ENCODE measurements at places on chromosomes 12 and 14.
A peak's percentile ranks its signal among the peaks of the same experiment; 100 is the strongest.

- no peak for DNase-seq
These were observed 70.9 kb downstream of the KITLG start for GRCh38 chr12:88509347-88509746.

DNA sequence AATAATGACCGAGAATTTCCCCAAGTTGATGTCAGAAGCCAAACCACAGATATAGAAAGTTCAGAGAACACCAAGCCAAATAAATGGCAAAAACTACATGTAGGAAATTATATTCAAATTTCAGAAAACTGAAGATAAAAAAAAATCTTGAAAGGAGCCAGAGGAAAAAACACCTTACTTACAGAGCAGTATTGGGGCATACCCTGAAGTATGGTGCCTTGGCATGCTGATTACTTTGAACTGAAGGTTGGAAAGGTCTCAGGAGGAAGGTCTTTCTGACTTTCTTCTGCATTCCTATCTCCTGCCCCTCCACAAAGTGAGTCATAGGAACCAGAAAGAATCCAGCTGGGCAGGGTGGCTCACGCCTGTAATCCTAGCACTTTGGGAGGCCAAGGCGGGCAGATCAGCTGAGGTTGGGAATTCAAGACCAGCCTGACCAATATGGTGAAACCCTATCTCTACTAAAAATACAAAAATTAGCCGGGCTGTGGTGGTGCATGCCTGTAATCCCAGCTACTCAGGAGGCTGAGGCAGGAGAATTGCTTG, 8.8 kb upstream of the FGF6 start:
- no peak for DNase-seq

GRCh38 chr12:12718853-12719252, 1.7 kb downstream of the CDKN1B start:
- no peak for DNase-seq

- no peak for DNase-seq
These were observed 480.2 kb upstream of the CCDC196 start for GRCh38 chr14:66005900-66006434.

DNA sequence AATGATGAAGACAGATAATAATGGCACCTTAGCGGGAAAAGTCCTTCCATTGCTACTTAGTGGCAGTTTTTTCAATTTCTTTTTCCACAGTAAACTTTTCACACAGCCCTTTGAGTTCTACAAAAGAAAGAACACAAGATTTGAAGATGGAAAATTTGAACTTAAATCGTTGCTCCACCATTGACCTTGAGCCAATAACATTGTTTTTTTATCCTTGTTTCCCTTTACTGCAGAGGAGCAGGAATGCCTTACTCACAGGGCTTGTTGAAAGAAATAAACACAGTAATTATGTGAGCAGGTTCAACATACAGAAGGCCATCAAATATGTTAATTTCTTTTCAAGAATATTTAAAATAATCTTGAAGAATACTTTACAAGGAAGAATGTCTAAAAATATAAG, 181.5 kb upstream of the KRR1 start:
- DNase-seq, result no peak

- DNase-seq, result no peak
These were observed 396.4 kb downstream of the ZFP36L1 start for GRCh38 chr14:68396461-68396860.

GRCh38 chr12:47772094-47772660, 861 bp upstream of the SLC48A1 start:
- DNase-seq, result no peak

- no peak for DNase-seq
These were observed 395.0 kb upstream of the TBX3 start for GRCh38 chr12:115078990-115079389.

- DNase-seq, result no peak
These were observed 141.3 kb upstream of the HIF1A start for GRCh38 chr14:61553730-61554641.

DNA sequence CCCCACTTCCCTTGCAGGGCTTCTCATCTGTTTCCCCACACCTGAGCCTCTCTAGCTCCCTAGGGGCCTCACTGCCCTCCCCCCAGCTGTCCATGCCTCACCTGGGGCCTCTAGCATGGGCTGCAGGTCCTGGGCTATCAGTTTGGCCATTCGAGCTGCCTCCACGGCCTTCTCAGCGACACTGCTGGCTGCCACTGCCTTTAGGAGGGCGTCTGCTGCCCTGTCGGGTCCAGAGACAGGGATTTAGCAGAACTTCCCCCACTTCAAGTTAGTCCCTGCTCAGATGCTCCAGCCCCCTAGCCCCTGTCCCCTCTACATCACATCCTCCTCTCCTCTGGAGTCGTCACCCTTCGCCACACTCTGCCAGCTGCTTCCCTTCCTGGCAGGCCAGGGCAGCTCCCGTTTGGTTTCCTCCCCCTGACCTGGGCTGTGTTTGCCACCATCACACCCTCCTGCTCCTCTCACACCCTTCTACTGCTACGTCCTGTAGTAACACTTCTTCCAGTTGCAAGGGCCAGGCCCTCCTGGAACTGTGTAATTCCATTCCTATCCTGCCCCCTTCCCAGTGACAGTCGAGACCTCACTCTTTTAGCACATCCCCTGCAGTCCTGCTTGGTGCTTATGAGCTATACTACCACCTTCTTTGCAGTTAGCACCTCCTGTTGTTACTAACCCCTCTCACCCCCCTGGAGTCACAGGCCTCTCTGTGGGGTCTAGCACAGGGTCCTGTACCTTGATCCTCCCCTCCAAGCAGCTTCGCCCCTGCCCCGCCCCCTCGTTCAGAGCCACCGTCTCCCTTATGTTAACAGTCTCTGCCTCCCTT, 4.3 kb upstream of the AP1G2 start:
- no peak for DNase-seq

DNA sequence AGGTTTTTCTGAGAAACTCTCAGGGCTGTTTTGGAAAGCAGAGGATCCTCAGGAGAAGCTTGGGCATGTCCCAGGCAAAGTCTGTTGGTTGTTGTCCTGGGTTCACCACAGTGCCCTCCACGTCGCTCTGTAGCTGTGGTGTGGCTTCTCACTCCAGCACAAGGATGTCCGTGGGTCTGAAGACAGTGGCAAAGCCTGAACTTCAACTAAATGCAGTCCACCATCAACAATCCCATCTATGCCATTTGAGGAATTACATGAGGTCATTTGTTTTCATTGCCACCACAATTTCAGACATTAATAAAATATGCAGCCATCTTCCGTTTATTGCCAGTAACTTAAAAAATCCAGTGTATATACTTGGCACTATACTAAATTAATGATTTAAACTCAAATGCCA, 272.1 kb downstream of the LRIG3 start:
- DNase-seq, result no peak

DNA sequence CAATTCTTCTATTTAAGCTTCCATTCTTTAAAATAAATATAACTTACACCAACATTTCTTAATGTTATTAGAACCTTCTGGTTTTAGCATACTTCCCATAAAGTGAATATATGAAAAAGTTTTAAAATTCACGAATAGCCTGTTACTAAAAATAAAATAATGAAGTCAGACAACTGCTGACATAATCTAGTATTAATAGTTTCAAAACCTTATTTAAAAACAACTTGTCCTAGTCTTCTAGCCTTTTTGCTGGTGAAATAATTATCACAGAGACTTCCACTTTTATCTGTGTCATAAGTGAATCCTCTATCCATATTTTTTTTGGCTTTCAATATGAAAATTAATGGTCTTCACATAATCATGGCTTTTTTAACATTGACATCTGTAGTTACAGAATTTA, 93.8 kb upstream of the MON2 start:
- DNase-seq, result no peak

- no peak for DNase-seq
These were observed 167.1 kb upstream of the SOX5 start for GRCh38 chr12:24116548-24116947.

DNA sequence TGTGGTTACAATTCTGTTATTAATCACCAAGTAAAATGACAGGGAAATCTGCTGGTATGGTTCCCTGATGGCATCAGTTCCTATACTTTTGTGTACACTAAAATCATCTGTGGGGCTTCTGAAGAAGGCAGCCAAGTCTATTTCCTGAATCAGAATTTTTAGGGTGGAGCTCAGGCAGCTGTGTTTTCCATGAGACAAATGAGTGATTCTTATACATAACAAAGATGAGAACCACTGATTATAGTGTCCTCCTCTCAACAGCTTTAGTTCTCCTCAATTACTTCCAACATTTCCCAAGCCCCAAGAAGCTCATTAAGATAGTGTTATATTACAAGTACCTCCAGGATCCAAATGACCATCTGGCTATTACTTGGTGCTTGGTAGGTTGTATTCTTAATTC, 64.5 kb upstream of the USP44 start:
- no peak for DNase-seq

DNA sequence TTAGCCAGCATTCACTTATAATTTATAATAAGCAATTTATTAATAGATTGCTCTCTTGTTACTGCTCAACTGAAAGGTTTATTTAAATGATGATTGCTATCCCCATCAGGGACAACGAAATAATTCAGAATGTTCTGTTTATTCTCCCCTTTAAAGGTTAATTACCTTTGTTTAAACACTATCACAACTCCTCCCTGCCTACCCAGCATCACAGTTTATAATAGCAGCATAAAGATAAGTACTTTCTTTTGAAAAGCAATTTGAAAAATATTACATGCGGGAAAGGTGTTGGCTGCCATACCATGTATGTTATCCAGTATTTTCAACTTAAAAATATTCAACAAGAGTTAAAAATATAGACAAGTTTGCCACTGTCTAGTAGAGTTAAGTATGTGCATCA, 30.6 kb downstream of the SCAF11 start:
- DNase-seq, result no peak

DNA sequence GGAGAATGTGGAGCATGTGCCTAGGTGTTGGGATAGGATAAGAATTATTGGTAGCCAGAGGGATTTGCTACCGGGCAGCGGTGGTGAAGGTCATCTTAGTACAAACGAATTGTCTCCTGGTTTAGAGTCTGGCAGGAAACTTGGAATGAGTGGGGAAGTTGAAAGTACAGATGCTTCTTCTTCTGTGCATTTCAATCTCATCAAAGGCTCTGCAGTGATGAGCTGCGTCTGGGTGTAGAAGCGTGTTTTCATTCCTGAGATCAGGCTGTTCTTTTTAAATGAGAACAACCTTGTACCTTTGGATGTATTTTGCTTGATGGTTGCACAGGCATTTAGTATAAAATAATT, 2.1 kb downstream of the WNK1 start:
- no peak for DNase-seq

GRCh38 chr12:70784042-70784668, 136.4 kb downstream of the PTPRR start:
- no peak for DNase-seq

GRCh38 chr14:90475298-90475697, 78.5 kb downstream of the CALM1 start:
- DNase-seq, result no peak

GRCh38 chr12:89156340-89156739, 196.0 kb downstream of the DUSP6 start:
- DNase-seq, result no peak

DNA sequence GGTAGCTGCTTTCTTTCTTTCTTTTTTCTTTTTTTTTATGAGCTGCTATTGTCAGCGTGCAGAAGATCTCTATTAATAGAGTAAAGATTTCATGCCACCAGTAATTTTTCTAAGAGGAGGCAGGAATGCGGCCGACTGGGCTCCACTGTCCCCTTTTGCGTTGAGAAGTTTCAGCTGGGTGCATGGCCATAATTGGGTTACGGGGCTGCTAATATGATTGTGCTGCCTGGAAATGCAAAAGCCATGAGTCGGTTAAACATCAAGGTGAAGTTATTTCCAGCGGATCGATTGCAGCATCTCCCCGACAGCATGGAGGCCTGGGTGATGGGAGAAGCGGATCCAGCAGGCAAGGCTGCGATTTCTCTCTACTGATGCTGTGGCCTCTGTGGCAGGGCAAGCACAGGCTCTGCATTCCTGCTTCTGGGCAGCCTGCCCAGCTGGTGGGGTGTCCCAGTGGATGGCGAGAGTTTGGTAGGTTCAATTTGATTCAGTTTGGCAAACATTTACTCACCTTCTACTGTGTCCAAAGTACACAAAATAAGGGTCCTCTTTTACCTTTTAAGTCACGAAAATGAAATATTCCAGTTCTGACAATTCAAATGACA, 54.4 kb upstream of the PRMT8 start:
- DNase-seq, result no peak

DNA sequence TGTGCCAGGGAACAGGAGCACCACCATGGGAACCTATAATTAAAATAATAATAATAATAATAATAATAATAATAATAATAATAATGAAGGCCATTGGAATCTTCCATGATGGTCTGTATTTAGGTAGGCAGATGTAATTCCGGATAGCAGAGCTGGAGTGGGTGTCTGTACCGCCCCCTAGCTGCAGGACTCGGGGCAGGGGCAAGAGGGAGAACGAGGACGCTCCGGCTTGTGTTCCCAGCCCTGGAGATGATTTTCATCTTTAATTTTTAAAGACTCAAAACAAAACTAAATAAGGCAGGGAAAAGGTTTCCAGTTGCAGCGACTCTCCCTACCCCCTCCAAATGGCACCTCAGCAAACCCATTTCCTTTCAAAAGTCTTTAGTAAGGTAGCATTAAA, 501.1 kb downstream of the VRK1 start:
- no peak for DNase-seq

DNA sequence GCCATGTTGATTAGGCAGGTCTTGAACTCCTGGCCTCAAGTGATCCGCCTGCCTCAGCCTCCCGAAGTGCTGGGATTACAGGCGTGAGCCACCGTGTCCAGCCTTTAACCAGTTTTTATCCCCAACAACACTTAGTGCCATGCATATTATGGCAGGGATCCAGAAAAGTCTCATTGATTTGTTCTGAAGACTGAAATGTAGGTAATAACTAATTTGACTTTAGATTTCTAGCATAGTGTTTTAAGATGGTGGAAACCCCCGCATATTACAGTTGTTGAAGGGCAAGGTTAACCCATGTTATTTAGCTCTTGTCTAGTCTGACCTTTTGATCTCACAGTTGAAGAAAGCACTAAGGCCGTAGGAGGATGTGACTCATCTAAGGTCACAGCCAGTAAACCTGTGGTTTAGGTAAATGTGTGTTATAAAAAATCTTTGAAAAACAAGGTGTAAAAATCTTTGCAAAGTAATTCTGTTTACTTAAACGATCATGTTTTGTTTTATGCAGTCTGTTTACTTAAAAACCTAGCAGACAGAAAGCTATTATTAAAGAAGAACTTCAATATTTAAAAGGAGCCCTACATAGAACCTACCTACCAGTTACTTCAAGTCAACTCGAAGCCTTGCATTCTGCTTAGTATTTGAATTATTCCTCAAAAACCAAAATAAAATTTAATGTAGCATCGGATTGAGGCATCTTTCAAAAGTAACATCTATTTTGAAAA, 24.8 kb downstream of the BICDL1 start:
- peak; percentile 61 for DNase-seq

- peak; percentile 56 for DNase-seq
These were observed 39.1 kb upstream of the INF2 start for GRCh38 chr14:104650057-104650980.

- DNase-seq, result no peak
These were observed 88.8 kb downstream of the SCFD1 start for GRCh38 chr14:30710876-30711275.

- no peak for DNase-seq
These were observed 645.1 kb downstream of the SLC16A7 start for GRCh38 chr12:60240891-60241290.

DNA sequence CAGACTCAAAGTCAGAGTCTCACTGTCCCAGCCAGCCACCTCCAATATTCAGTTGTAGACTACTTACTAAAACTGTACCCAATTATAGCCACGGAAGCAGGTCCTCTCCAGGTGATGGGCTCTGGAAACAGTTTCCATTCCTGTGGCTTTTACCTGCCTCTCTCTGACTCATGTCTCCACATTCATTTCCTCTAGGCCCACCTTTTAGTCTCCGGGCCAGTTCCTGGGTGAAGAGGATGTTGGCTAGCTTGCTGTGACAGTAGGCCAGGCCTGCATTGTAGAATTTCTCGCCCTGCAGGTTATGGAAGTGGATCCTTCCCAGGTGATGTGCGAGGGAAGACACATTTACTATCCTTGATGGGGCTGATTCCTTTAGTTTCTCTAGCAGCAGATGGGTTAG, 5.6 kb downstream of the RDH11 start:
- no peak for DNase-seq

Measured in immature natural killer cell (primary cell).